ENCODE measurements at places on chromosomes 6 and 20.
A peak's percentile ranks its signal among the peaks of the same experiment; 100 is the strongest.

- DNase-seq = peak; percentile 71
These were observed 82.5 kb downstream of the B3GAT2 start for GRCh38 chr6:70874181-70874913.

GRCh38 chr6:7922596-7922995 is 12.0 kb upstream of the TXNDC5 start:
- no peak for DNase-seq

GRCh38 chr6:105810105-105810921 is 275.8 kb upstream of the PRDM1 start:
- DNase-seq = no peak

DNA sequence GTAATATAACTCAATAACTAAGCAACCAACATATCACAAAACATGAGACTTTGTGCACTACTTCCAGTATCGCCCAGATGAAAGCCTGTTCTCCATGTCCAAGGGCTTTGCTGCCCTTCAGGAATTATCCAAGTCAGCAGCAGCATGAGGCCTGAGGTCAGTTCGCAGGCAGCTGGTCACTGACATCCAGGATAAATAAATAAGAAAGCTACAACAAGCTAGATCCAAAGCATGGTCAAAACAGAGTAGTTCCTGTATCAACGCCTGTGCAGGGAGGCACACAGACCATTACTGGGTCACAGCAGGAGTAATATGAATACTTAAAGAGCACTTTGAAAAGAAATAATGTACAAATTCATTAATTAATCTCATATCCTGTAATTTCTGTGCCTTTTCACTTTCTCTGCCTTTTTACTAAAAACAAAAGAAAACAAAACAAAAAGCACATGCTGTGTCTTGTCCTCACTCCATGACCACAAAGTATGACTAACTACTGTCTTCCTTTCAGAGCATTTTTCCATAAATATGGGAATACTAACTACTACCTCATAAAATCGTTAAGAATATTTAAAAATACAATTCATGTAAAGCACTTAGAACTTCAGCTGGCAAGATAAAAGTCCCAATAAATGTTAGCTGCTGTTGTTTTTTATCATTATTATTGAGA is 374.9 kb upstream of the IRAK1BP1 start:
- no peak for DNase-seq

GRCh38 chr6:20715135-20715806 is 181.0 kb downstream of the CDKAL1 start:
- DNase-seq = no peak

GRCh38 chr6:129663531-129663930 is 46.4 kb downstream of the ARHGAP18 start:
- DNase-seq = no peak

DNA sequence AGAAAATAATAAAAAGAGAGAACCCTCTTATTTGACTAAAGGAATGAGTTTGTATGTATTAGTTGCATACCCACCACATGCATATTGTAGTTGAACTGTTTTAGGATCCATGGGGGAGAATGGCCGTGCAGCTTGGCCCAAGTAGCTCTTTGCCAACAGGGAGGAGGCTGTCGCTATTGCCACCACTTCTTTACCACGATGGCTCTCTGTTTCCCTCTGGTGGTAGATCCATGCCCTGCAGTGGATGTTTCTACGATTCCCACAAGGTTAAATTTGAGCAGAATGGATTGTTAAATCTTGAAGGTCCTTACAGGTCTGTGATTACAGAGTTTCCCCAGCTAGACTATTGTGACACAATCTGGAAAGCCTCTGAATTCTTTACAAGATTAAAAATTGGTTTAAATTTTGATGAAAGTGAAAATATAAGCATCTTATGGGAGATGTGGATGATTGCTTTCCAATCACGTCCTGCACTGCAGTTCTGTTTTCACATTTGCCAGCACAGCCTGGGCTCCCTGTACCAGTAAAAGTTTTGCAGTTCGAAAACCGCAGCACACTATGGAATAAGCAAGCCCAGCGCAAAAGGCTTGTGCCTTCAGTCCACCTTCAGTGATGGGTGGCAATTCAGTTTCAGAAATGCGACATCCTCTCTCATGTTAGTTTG is 34.4 kb upstream of the FNDC1 start:
- DNase-seq = peak; percentile 28

- no peak for DNase-seq
These were observed 255.4 kb downstream of the TBX18 start for GRCh38 chr6:84508981-84509380.

DNA sequence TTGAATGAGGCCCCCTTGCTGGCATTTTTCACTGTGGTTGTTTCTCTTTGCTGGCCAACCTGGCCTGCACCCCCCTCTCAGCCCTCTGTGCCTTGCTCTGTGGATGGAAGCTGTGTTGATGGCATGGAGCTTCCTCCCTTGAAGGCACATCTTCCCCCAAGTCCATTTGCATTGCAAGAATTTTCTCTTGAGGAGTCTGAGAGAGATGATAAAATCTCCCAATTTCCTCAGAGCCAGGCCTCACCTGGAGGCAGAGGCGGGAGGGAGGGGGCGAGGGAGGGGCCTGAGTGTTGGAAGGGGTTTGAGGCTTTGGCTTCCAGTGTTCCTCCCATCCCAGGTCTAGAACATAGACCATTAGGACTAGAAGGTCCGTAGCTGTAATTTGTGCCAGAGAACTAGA is 175.1 kb downstream of the SCP2D1 start:
- DNase-seq = no peak

DNA sequence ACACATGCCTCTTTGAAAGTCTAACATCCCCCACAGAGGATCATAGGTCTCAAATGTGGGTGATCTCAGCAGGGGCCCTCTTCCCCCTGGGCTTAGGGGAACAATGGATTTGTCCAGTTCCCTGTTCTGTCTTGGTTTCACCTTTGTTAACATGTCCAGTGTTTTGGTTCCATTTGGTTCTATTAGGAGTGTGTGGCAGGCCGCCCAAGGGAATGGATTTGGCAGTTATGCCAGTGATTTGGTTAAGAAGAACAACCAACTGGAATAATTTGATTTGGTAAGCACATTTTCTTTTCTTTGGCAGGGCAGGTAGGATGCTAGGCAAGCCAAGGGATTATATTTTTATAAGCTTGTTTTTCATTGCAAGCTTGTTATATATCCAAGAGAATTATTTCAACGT is 28.5 kb upstream of the ENPP1 start:
- DNase-seq = no peak

DNA sequence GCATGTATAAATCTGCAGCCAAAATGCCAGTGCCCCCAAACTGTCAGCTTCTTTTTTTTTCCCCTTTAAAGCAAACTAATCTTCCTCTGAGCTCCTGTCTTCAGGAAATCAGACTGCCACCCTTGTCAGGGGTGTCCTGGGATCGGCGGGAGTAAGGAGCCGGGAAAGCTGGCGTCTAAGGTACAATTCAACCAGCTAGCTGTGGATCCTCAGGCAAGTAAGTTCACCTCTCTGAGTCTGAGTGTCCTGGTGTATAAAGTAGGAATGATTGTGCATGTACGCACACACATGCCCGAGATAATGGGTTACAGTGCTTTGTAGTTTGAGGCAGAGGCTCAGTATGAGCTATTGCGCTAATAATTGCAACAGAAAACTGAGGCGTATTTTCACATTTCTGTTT is 98.3 kb downstream of the ANKRD60 start:
- DNase-seq = no peak

GRCh38 chr20:5061213-5061612 is 58.5 kb downstream of the PCNA start:
- no peak for DNase-seq

GRCh38 chr20:29740951-29741593 is 1516.4 kb upstream of the DEFB115 start:
- DNase-seq = no peak

DNA sequence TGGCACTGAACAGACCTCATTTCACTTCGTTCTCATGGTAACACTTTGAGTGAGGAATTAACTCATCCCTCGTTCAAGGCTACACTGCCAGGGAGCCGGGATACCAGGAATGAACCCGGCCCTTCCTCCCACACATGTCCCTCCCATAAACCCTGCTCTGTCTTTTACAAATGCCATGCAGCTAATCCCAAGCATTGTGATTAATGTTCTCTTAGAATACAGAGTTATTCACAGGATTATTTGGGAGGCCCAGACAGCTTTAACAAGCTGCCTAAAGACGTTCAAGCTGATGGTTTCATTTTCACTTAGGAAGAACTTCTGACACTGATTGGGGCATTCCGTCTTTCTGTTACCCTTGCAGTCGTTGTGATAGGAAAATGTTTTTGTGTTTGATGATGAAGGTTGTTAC is 42.5 kb upstream of the CD83 start:
- DNase-seq = peak; percentile 7

DNA sequence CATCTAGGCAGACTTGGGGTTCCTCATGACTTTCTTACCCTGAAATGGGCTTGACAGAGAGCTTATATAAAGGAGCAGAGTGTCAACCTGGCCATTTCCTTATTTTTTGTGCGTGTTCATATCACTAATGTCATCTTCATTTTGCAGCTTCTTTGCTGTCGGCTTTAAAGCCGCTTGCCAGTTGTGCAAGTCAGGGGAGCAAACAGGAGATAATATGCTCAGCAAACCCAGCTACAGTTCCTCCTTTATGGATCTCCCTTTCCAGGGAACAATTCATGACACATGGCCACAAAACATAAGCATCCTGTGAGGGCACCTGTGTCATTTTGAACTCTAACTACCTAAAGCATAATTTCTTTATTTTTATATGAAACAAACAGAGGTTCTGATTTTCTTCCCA is 6.5 kb upstream of the TUBB2B start:
- DNase-seq = no peak
